ENCODE measurements at places on chromosomes 2 and 18.

DNA sequence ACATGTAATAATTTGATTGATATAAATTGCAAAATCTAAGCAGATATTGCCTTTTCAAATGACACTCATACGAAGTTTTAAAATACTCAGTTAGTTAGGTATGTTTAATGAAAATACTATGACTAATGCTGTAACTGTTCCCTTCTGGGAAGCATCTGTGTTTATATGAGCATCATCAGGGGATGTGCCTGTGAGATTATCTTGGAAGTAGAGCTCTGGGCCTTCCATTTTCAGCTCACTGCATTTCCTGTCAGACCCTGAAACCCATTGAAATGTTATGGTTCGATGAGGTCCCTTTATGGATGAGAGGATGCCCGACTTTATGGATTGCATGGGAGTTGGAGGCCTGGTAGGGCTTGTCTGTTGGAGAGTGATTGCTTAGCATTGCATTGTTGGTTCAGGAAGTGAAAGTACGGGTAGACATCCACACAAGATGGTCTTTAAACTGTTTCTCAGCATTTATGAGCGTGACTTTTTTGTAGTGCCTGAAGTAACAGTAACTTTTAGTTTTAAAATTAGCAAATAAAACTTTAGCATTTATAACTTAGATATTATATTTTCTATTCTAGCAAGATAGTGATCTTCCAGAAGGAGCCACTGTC, 28.7 kb downstream of the ELP2 start:
- no peak for DNase-seq

GRCh38 chr2:41729800-41730364, 317.9 kb upstream of the PKDCC start:
- no peak for DNase-seq

DNA sequence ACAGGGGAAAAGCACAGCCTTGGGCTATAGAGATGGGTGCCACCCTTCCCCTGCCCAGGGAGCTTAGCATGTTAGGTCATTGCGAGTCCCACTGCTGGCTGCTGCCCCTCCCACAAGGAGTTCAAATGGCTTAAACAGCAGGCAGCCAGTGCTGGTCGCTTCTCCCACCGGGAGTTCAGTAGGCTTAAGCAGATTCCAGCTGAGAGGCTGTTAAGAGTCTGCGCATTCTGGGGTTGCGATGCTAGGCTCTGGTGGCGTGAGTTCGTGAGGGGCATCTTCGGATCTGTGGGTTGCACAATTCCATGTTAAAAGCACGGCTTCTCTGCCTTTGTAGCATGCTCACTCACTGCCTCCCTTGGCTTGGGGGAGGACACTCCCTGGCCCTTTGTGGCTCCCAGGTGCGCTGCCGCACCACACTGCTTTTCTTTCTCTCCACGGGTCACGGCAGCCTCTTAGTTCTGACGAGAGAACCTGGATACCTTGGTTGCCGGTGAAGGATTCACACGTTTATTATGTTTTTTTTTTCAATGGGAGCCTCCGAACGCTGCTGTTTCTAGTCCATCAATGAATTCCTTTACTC, 93.2 kb downstream of the UNC80 start:
- DNase-seq = no peak

DNA sequence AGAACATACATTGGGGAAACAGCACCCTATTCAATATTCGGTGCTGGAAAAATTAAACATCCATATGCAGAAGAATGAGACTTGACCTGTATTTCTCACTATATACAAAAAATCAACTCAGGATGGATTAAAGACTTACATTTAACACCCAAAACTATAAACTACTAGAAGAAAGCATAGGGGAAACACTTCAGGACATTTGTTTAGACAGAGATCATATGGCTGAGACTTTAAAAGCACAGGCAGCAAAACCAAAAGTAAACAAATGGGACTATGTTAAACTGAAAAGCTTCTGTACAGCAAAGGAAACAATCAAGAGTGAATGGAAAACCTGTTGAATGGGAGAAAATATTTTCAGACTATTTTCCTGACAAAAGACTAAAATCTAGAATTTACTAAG, 1694.1 kb upstream of the CELF4 start:
- no peak for DNase-seq

DNA sequence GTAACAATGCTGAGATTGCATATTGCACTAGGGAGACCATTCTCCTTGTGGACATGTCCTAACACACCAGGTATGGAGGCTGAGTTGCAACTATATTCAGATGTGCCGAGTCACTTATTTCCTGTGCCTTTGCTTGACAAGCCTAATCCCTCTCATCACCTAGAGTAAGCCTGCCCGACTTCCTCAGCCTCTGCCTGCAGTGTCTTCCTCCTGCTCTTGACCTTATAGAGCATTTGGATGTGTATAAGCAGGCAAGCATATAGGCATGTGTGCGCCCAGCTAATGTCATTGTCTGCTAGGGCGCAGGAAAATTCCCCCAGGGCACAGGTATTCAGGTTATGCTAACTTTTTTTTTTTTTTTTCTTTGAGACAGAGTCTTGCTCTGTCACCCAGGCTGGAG, 316.9 kb downstream of the CDH2 start:
- DNase-seq = no peak

DNA sequence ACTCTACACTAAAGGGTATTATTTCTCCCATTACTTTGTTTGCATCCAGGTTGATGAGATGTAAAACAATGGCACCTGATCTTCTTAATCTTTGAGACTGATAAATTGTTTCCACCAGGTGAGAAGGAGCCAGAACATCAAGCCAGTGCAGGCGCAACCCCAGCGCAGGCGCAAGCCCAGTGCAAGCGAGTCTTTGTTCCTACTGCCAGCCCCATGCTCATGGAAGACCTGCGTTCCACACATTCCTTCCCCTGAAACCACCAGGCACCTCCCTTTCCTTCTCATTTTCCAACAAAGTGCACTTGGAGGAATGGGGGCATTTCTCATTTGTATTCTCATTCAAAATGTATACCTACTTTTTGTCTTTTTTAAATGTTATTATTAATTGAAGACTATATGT, 188.7 kb upstream of the SMAD2 start:
- no peak for DNase-seq

GRCh38 chr2:19871836-19872235, 29.9 kb downstream of the TTC32 start:
- DNase-seq = no peak

DNA sequence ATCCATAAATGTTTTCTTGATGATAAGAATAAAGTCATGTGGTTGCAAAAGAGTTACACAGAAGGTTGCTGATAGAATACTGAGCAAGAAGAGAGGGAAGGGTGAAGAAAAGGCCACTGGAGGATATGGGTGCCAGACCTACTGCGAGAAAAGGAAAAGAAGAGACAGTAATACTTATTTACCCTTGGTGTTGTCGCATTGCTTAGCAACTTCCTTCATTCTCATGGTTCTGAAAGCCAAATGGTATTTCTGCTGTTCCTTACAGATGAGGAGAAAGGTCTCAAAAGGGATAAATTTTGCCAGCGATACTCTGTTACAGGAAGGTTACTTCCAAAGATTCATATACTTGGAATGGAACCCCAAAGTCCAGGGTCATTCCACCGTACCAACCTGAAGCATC, 62.5 kb downstream of the LHCGR start:
- no peak for DNase-seq

DNA sequence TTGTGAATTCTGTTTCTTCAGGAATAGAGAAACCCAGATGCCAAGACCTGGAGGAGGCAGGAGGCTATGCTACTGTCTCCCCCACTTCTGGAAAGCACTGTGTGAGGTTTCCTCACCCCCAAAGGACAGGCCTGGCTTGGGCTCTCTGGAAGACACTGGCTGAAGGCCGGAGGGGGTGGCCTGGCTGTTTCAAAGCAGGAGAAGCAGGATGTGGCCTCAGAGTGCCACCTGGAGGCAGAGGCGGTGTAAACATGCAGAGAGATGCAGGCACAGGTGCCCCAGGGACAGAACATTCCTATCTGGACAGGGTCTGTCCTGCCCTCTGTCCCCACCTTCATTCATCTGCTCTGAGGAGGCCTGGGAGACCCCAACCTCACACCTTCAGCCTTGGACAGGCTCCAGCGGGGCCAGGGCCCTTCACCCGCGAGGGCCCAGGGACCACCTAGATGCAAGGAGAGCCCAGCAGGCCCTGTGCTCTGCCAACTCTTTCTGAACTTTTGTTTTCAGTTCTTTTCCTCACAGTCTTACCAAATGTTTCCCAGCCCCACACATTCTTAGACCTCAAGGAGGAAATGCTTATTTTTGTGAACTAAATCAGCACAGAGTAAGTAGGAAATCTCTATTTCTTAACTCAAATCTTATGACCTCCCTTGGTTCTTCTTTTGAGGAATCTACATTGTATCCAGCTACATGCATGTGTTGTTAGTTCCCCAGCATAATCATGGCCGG, 79.2 kb downstream of the LONRF2 start:
- no peak for DNase-seq

DNA sequence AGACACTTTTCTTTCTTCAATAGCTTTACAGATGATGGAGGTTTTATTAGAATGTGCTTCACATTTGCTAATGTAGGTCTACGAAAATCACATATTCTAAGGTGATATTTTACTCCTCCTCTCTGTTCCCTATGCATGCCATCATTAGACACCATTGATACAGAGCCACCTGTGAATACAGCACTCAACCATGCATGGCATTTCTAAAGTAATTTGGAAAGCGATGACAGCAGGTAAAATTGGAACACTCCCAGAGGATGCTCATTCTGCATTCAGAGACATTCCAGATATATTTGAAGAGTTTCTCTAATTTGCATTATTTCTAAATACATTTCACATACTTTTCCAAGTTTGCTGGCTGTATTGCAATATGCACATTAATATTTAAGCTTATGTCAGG, 65.3 kb upstream of the RIT2 start:
- no peak for DNase-seq

GRCh38 chr2:202171241-202171825, 67.1 kb downstream of the SUMO1 start:
- no peak for DNase-seq

DNA sequence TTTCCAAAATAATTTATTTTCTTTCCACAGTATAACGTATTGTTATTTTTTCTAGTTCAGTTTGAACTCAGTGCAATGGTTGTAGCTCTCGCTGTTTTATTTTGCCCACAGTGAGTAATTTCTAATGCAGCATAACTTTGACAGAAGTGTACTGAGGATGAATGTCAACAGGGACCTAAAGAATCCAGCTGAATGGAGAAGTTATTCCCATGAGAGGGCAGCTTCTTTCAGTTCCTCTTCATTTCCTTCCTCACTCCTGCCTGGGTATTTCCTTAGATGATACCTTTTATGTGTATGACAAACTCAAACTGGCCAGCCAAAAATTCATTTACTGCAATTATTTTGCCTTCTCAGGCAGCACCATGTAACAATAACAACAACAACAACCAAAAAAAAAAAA, 1223.1 kb upstream of the ZEB2 start:
- no peak for DNase-seq

GRCh38 chr2:222722327-222722946, 51.0 kb downstream of the MOGAT1 start:
- DNase-seq = no peak

DNA sequence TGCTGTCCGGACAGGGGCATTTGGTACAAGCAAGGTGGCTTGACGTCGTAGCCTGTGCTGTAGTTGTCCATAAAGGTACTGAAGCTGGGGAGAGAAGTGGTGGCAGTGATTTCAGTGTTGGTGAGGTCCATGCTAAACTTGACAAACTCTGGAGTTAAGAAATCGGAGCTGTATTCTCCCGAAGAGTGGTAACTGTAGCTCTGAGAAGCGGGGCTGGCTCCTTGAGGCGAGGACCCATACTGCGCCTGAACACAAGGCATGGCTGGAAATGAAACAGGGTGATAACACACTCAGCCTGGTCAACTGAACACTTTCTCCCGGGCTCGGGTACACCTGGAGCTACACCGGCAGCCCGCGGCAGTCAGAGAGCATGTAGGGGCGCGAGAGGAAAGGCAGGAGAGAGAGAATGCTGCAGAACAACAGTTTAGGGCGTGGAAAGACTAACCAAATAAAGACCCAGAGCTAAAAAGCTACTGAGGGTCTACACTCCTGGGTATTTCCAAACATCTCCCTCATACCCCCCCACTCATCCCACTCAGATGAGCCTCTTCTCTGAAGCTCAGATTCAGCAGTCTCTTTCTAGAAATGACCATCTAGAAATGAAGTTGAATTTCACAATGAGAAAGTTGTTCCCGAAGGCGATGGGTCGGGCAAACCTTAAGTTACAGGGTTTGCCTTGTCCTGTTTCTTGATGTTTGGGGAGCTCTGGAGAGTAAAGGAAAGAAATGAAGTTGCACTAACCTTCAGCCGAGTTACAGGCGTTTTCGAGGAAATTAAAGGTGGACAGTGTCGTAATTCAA, 2.4 kb downstream of the NR4A2 start:
- no peak for DNase-seq

DNA sequence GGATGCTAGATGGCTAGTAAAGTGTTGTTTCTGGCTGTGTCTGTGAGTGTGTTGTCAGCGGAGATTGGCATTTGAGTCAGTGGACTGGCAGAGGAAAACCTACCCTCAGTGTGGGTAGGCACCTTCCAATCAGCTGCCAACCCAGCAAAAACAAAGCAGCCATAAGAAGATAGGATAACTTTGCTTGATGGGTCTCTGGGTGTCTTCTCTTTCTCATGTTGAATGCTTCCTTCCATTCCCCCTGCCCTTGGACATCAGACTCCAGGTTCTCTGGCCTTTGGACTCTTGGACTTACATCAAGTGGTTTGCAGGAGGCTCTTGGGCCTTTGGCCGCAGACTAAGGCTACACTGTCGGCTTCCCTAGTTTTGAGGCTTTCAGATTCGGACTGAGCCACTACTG, 429.0 kb upstream of the ZNF804A start:
- no peak for DNase-seq

GRCh38 chr2:230319211-230319862, 7.7 kb upstream of the SP140L start:
- DNase-seq = no peak

DNA sequence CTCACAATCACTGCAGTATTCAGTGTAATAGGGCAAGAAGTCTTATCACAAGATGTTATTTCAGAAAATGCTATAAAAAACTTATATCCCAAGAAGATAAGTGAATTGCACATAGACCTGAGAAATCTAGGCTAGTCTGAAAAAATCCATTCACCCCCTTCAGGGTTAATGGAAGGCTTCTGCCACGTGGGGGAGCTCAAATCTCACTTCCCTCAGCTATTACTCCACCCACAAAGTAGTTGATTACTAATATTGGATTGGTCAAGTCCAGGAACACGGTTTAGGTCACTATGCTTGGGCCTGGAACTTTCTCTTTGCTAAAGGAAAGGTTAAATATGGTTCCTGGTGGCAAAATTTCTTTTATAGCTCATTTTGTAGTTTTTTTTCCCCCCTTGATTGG, 51.2 kb upstream of the ADAM23 start:
- DNase-seq = no peak

GRCh38 chr18:11882636-11883035, 25.5 kb downstream of the MPPE1 start:
- no peak for DNase-seq
